ENCODE measurements at places on chromosomes 3 and 15.

GRCh38 chr3:56886314-56886713, 84.6 kb upstream of the ARHGEF3 start:
- DNase-seq = no peak

DNA sequence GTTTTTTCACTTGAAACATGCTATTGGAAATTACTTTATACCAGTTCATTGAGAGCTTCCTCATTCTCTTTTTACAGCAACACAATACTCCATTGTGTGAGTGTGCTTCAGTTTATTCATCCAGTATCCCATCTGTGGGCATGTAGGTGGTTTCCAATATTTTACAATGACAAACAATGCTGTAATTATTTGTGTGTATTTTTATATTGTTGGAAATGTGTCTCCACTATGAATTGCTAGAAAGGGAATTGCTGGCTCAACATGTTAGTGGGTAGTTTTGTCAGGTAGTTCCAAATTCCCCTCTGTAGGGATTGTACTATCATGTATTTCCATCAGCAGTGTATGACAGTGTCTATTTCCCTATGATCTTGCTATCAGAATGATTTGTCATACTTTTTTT, 65.8 kb upstream of the MAGI1 start:
- no peak for DNase-seq

GRCh38 chr3:177889161-177889560, 647.1 kb upstream of the KCNMB2 start:
- DNase-seq = no peak

- no peak for DNase-seq
Measured at GRCh38 chr3:182501856-182502255, 291.4 kb upstream of the ATP11B start.

Measured in NCI-H510A treated with DMSO at 0.1 percent for 48 hours (cell line).